ENCODE measurements at places on chromosomes 16 and 17.

- DNase-seq: no peak
Observed at GRCh38 chr17:75697651-75698291, 23.5 kb upstream of the ITGB4 start.

DNA sequence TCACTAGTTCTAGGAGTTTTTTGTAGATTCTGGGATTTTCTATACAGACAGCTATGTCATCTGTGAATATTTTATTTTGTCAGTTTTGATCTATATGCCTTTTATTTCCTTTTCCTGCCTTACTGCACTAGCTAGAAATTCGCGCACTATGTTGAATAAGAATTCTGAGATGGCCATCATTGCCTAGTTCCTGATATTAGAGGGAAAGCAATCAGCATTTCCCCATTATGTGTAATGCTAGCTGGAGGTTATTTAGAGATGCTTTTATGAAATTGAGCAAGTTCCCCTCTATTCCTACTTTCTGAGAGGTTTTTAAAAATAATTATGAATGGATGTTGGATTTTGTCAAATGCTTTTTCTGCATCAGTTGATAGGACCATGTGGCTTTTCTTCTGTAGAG lies 23.8 kb downstream of the MPRIP start:
- no peak for DNase-seq

- DNase-seq: no peak
Observed at GRCh38 chr17:40597156-40597555, 31.9 kb upstream of the CCR7 start.

DNA sequence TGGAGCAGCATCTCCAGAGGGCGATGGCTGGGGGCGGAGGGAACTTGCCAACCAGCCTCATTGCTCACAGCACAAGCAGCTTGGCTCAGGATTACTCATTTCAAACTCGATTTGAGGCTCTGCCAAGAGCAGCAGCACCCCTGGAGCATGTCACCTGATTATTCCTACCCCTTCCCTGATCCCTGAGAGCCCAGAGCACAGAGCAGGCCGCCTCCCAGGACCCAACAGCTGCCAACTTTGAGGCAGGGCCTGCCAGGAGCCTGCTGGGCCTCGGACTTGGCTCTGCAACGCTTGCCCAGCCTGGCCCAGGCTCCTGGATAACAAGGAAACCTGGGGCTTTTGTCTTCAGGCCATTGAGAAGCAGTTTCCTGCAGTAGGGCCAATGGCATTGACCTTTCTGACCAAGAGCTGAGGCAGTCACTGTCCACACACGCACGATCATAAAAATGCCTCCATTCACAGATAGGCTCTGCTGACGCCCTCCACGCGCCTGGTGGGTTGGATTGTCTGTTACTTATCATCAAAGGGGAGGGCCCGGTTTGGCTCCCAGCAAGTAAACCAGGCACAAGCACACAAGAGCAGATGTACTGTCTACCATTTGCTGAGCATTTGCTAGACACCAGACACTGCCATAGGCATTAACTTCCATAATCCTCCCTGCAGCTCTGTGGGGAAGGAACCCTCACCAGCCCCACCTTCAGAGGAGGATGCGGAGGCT lies 406.6 kb upstream of the EEF2KMT start:
- no peak for DNase-seq

GRCh38 chr16:67148656-67149275 lies 2.0 kb downstream of the B3GNT9 start:
- DNase-seq: no peak

GRCh38 chr17:8862213-8863056 lies 5.0 kb downstream of the PIK3R6 start:
- DNase-seq: no peak

- no peak for DNase-seq
Observed at GRCh38 chr17:70310221-70310672, 140.9 kb downstream of the KCNJ2 start.

Data from NCI-H1930 (cell line).